ENCODE measurements at places on chromosomes 2 and 18.

DNA sequence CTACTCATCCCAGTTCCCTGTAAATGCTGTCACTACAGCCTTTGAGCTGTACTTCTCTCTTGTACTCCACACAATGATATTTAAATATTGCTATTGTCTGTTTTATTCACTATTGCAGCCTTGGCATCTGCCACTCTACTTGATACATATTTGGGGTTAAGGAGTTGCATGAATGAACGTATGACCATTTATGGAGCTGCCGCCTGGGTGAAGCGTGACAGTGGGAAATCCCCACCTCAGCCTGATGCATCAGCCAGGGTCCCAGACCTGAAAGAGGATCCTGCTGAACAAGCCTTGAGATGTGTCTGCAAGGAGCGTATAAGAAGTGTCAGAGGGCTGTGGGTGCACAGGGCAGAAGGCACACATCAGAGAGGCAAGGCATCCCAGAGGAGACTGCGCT is 39.1 kb downstream of the MRPL35 start:
- no peak for DNase-seq

GRCh38 chr2:112317303-112318158 is 42.1 kb downstream of the ZC3H6 start:
- no peak for DNase-seq

- DNase-seq, result no peak
Measured at GRCh38 chr2:136212426-136213378, 94.8 kb upstream of the CXCR4 start.

- no peak for DNase-seq
Measured at GRCh38 chr18:46622999-46623398, 34.0 kb downstream of the LOXHD1 start.

DNA sequence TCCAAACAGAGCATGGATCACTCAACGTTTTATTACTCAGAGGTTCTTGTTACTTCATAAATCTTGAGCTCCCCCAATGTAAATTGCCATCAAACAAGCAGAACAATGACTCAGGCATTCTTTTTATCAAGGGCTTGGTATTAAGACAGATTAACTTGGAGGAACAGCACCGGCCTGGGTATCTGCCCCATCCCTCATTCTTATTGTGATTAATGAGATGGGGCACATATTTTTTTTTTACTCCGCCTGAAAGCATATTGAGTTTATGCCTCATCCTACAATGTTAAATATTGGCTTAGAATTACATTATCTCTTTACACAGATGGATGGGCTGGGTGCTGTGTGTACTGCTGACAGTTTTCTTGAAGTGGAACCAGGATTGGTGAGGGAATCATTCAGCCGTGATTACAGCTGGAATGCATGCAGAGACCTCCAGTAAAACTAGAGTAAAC is 387.3 kb downstream of the CLIP4 start:
- no peak for DNase-seq

DNA sequence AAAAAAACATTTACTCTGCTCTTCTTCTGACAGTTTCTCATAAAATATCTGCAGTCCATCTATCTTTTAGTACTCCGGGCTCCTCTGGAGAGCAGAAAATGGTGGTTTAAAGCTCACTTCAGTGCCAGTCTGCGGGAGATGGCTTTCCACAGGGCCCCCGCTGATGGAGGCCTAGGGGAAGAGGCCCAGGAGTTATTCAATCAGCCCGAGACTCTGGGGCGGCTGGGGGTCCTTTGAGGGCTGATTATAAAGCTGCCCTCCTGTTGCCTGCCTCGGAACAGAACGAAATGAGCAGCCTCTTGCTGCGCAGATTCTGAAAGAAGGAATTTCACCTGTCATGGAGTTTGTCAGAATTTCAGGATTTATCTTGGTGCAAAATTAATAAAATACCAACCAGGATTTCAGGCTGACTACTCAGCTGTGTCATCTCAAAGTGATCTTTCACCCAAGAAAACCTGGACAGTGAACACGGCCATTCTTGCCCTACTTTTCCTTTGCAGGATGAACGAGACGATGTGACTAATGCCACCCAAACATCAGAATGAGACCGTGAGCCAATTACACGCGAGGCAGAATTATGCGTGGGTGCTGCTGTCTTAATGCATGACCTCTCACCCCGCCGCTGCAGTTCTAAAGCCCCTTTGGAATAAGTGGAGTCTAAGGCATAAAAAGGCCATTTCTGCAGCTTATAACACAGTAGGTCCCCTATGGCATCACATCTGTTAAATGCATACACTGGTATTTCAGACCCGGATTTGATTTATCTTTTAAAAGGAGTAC is 273.8 kb downstream of the ZNF521 start:
- DNase-seq, result no peak

DNA sequence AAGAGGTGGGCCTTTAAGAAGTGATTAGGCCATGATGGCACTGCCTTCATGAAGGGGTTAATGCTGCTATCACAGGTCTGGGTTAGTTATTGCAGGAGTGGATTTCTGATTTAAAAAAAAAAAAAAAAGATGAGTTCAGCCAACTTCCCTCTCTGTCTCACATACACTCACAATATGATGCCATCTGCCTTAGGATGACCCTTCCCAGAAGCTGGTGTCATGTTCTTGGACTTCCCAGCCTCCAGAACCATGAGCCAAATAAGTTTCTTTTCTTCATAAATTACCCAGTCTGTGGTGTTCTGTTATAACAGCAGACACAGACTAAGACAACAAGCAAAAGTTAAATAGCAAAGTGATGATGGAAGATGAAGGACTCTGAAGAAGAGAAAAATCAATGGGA is 179.7 kb upstream of the ETAA1 start:
- no peak for DNase-seq

- no peak for DNase-seq
Measured at GRCh38 chr2:120257522-120257921, 4.9 kb downstream of the RALB start.

DNA sequence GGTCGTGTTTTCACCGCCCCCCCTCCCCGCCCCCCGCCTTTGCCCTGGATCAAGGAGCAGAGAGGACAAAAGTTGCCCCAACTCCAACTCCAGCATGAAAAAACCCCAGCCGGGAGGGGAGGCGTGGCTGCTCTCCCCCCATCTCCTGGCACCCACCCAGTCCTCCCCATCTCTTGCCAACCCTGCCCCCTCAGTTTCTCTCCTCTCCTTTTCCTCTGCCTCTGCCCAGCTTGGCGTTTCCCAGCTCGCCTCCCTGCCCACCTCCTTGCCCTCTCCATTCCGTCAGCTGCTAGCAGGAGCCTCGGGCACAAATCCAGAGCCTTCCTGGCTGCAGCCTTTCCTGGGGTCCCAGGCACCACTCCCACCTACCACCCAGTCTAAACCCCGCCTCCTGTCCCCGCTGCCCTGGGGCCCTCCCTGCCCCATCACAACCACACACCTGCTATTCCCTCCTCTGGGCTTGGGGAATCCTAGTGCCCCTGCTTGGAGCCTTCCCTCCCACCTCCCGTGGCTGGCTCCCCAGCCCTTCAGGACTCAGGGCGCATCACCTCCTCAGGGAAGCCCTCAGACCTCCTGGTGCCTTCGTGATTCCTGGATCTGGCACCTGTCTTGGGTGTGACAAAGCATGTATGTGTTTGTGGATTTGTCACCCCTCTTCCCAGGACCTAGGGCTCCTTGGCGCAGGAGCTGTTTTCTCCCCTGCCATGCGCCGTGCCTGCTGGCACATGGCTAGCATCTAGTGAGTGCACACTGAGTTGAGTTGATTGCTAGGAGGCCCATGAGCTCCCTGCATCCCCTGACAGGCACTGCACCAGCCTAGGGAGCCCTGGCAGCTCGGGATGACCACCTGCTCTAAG is 209.1 kb downstream of the TFCP2L1 start:
- DNase-seq, result no peak

DNA sequence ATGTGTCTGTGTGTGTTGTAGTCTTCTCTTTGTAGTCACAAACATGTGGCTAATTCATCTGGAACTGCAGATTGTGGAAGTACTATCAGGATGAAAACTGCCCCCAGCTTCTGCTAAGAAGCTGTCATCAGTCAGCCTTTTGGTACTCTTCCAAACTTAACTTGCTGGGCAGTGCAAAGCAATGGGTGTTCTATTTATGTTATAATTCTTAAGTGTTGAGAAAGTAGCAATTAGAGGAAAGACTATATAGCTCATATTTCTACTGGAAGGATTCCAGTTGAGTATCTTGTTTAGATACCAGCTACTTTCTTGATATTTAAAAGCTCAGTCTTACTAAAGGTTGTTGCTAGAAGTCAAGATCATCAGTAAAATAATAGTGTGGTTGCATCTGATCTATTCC is 52.1 kb downstream of the SLC38A11 start:
- DNase-seq, result no peak

DNA sequence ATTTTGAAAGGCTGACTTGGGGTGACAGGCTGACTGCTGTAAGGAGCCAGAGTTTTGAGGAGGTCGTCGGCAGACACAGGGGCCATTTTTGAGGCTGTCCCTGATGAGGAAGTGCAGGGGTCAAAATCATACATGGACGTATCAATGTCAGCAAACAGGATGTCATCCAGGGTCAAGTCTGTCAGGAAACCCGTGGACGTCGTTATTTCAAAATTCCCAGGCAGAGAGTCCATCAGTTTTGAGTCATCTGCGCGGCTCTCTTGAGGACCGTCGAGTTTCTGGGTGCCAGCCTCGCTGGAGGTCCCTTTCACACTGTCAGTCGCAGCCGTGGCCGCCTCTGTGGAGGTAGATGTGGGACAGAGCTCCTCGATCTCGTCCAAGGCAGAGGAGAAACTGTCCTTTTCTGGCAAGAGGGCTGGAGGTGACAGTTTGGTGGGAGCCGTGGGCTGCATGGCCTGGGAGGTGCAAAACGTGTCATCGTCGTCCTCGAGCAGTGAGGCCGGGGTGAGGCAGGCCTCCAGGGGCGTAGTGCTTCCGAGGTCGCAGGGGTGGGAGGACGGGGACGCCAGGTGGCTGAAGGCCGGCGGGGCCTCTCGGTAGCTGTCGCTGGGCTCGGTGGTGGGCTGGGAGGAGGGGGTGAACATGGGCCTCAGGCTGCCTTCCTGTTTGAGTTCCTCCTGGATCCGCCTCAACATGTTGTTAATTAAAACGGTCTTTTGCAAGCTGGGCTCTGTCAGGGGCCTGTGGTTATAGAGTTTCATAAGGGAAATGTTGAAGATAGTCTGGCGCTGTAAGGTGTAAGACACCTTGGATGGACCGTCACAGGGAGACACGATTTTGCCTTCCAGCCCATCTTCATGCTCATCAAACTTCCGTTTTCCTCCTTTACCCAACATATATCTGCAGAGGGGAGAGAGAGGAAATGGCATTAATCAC is 17.5 kb downstream of the SERTAD2 start:
- DNase-seq, result no peak

- no peak for DNase-seq
Measured at GRCh38 chr18:29512203-29512602, 1335.3 kb upstream of the CDH2 start.

DNA sequence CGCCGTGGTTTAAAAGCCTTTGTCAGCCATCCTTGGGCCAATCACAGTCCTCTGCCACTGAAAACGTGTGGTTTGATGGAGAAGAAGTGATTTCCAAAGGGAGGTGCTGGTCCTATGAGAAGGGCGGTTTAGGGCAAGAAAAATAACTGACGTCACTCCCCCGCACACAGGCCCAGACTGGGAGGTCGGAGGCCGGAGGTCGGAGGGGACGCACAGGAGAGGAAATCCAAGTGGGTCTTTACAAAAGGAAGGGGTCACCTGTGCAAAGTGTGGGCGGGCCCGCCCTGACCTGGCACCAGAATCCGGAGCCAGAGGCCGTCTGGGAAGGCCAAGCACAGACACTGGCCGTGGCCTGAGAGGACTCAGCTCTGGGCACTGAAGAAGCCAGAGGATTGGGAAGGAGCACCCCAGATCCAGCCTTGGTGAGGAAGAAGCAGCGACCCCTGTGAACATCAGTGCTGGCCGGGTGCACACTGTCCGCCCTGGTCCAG is 18.0 kb upstream of the KCNG2 start:
- DNase-seq, result no peak

- DNase-seq, result no peak
Measured at GRCh38 chr2:150392614-150393013, 94.9 kb downstream of the RND3 start.

DNA sequence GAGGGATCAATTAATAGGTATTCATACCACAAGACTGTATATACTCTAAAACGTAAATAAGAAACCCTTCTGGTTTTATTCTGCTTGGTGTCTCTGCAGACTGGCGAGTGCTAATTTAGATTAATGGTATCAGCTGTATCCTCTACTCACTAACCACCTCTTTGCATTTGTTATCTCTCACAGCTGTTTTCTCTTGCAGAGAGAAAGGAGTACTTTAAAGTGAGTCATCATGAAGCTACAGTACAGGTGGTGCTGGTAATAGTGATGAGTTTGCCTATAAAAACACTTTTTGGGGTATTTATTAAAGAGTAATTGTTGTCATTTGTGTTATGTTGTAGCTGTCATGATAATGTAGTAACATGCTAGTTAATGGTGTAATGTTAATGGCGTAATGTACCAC is 147.7 kb downstream of the NETO1 start:
- DNase-seq, result no peak

DNA sequence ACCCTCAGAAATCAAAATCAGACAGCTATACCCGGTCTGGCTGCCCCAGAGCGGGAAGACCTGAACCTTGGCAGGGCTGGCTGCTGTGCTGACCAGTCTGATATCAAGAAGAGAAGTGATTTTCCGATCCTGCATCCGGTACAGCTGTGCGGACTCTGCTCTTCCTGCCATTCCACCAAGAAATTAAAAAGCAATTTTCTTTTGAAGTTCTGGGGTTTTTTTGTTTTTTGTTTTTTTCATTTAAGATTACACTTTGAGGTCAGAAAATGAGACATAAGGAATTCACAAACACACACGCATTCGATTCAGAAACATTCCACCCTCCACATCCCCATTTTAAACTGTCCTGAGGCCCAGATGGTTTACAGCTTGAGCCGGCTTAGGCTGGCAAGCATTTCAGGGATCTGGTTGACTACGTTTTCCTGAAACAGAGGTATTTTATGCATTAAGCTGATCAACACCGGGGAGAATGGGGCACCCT is 156.5 kb downstream of the COL6A3 start:
- DNase-seq, result no peak

DNA sequence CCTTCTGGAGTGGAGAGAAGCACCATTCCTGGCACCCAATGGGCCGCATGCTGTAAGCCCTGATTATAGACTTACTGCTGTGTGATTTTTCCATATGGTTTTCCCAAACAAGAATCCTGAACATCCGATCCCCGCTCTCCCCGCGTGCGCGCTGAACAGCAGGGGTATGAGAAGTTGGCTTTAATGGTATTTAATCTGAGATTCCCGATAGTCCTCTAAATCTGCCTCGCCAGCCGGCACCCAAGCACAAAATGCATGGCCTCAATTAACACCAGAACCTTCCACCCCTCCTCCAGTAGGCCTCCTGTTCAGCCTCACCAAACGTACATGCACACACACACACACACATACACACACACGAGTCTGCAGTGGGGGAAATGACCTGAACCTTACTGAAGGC is 480.3 kb downstream of the BCL11A start:
- no peak for DNase-seq

DNA sequence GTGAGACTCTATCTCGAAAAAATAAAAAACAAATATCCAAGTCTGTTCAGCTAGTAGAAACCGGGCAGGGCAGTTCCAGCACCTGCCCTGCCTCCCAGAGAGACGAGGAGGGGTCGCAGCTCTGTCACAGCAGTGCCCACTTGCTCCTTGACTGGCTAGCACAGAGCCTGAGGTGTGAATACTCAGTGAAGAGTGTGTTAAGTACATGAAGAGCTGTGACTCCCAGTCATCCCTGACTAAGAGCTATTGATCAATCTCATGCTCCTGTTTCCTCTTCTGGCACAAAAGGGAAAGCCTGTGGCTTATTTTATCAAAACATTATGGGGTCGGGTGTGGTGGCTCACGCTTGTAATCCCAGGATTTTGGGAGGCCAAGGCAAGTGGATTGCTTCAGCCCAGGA is 83.0 kb upstream of the FZD7 start:
- no peak for DNase-seq
